ENCODE measurements at places on chromosomes 5 and 9. TPM values are rescaled to one million over a fixed set of nuclear protein-coding genes. Genes with fewer than 3 reads are reported as not detected.

The IGFBPL1 gene
- 0.96 TPM for total RNA-seq

DNA sequence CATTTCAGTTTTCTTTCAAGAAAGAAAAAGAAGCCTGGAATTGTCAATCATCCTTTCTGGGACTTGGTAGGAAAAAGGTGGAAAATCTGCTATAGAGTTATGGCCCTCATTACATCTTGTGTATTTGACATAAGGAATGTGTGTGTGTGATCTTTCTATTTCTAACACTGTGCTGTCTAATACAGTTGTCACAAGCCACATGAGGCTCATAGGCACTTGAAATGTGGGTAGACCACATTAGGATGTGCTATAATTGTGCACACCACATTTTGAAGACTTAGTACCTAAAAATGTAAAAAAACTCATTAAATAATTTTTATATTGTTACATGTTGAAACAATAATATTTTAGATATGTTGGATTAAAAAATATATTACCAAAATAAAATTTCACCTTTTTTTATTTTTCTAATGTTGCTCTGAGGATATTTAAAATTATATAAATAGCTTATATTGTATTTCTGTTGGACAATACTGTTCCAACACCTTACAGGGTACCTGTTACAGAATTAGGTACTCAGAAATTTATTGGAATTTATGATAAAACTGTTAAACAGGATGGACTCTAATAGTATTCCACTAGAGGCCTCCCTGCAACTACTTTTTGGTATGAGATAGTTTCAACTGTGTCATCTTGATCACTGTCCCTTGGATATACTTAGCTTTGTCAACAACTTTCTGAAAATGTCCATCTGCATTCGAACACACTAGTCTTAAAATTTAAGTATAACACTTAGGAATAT lies 18.4 kb downstream of the MSANTD3 start:
- no peak for DNase-seq

DNA sequence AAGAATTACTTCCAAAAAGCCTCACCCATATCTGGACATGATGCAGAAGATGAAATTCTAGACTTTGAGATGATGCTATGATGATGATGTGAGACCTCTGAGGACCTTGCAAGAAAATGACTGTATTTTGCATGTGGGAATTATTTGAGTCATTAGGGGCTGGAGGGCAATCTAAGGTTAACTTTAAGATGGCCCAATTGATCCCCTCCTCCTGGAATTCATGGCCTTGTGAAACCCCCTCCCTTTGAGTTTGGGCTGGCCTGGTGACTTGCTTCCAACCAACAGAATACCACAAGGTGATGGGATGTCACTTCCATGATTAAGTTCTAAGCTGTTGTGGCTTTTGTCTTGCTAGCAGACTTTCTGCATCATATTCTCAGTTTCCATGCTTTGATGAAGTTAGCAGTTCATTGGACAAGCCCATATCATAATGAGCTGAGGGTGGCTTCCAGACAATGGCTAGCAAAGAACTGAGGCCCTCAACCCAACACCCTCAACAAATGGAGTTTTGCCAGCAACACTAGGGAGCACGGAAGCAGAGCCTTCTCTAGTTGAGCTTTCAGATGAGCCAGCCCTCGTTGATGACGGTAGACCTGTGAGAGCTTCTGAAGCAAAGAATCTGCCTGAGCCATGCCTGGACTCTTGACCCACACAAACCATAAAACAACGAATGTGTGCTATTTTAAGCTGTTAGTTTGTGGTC lies 7.4 kb upstream of the AMACR start:
- no peak for DNase-seq

DNA sequence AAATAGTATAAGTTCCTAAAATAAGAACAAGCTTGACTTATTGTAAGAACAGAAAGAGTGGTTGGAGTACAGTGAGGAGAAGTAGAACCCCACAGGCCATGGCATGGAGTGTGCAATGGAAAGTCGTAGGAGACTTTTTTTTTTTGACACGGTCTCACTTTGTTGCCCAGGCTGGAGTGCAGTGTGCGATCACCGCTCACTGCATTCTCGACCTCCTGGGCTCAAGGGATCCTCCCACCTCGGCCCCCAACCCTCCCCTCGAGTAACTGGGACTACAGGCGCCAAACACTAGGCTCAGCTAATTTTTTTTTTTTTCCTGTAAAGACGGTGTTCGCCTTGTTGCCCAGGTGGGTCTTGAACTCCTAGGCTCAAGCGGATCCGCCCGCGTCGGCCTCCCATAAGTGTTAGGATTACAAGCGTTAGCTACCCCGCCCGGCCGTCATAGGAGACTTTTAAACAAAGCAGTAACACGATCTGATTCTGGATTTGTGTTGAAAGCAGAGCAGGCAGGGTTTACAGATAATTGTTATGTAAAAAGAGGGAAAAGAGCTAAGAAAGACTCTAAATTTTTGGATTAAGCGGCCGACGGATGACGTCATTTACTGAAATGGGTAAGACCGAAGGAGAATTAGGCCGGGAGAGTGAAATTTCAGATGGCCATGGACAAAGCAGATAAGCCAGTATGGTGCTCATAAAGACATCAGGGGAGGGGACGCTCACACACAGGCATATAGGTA lies 752 bp downstream of the TSTD2 start:
- DNase-seq = peak; percentile 80

The OBP2B gene
- not detected for total RNA-seq

DNA sequence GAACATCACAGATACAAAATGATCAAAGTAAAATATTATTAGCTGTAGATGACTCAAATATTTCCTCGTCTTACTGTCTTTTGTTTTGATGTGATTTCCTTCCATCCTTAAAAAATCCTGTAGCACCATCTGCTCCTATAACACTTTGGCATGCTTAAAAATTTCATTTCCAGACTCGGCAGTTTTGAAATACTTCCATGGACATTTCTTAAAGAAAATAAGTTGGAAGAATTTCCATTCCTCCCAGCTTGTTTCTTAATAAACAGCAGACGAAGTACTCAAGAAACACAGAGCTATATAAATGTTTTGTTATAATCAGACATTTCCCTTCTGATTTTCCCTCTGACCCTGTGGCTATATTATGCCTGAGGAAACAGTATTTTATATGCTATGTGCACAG lies 41.2 kb upstream of the SVEP1 start:
- no peak for DNase-seq

Measured in A673 (cell line).